Stimulated activated CD4-positive, alpha-beta T cell treated with anti-CD3 and anti-CD28 coated beads, Interleukin-1b, Interleukin-23, amount 100 ng/mL, for 1 hour (primary cell): ENCODE measurements at places on chromosomes 12 and 14.

GRCh38 chr12:82687021-82688011, 610 bp downstream of the TMTC2 start:
- DNase-seq: no peak

DNA sequence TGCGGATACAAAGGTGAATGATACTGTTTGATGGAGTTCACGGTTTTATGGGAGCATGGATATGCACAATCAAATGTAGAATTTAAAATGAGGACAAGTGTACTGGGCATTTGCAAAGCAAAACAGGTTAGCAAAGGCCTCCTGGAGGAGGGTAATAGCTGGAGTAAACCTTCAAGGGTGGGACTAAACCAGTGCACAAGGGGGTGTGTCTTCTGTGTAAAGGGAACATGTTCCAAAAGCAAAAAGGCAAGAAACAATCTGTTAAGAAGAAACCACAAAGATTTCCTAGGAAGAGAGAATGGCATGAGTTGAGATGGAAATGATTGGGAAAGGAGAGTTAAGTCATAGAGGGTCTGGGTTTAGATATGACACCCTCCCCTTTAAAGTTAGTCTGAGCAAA, 109.2 kb upstream of the SLCO1C1 start:
- no peak for DNase-seq

GRCh38 chr12:124956571-124956970, 32.4 kb downstream of the DHX37 start:
- DNase-seq: no peak

DNA sequence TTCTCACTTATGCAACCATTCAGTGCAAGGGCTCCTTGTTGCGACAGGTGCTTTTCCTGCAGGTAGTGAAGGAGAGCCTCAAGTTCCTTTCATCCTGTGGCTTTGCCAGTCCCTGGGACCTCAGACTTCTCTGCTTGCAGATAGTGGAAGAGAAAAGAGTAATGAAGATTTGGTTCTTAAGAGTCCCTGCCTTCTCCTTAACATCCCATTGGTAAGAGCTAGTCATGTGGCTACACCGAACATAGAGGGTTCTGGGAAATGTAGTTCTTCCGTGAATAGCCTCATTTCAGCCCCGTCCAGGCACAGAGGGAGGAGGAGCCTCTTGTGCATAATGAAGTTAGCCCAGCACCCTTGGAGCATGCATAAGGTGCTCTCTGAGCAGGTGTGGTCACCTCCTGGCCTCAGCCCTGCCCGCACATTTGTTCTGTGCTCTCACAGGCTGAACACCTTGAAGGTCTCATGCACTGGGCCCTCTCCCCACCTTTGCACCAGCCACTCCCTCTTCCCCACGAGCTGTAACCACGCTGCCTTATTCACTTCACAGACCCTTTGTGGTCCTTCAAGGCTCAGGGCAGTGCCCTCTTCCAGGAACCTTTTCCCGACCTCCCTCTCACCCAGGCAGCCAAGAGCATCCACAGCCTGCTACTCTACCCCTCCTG, 134.0 kb downstream of the BCL11B start:
- no peak for DNase-seq

DNA sequence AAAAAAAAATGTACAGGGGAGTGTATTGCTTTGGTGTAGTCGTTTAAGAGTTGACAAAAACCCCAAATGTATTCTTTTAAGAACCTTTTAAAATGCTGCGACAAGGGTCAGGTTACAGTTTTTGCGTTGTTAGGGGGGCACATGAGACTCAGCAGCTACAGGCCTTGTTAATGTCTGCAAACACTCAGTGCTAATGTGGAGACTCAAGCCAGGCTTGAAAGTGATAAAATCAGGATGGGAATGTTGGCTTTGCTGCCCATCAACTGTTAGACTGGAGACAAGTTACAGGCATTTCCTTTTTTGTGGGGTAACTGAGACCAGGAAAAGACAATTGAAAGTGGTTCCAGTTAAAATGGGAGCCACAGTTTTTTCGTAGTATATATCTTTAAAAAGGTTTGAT, 84.8 kb downstream of the PRKCH start:
- DNase-seq: no peak

GRCh38 chr12:48969833-48970701, 1.5 kb downstream of the WNT10B start:
- no peak for DNase-seq

- DNase-seq: no peak
These were observed 7.5 kb downstream of the HOXC4 start for GRCh38 chr12:54060975-54061778.

DNA sequence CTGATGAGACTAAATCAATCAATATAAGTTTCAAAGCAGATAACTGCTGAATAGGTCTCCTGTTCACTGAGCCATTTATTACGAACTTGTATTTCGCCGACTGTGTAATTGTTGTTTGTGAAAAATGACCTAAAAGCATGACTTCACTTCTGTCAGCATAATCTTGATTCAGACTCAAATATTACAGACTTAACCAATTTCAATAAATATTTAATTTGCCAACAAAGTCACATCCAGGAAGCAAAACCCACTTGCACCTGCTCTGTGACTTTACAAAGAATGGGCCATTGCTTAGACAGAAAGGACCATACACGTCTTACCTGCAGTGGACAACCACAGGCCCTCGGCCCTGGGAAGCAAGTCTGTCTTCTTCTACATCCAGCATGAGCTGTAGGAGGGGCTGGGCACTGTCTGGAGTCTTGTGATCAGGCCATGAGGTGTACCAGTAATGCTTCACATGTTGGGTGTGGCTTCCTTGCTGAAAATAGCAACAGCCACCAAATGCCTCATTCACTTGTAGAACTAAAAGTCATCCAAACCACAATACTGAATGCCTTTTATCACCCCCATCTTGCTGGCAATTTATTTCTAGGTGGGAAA, 23.5 kb upstream of the PTPRB start:
- DNase-seq: no peak

- no peak for DNase-seq
These were observed 75.8 kb downstream of the EP400 start for GRCh38 chr12:132025526-132025925.

- DNase-seq: no peak
These were observed 37.2 kb downstream of the LRP6 start for GRCh38 chr12:12229556-12230092.

- DNase-seq: no peak
These were observed 81.6 kb downstream of the DDX51 start for GRCh38 chr12:132062481-132062880.

DNA sequence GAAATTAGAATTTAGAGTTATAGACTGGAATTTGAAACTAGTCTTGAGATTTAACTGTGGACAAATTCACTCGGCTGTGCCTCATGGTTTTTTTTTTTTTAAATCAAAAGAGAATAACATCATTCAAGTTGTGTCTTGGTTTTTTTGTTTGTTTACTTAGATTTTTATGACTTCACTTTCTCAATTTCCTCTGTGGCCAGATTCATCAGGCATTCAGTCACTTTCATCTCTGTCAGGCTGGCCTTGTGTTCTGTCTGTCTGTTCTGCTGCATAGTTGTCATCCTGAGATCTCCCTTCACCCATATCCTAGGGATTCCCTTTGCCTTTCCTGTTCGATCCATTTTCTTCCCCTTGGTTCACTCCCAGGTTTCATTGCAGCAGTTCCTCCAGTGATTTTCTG, 10.0 kb downstream of the MARK3 start:
- DNase-seq: no peak

DNA sequence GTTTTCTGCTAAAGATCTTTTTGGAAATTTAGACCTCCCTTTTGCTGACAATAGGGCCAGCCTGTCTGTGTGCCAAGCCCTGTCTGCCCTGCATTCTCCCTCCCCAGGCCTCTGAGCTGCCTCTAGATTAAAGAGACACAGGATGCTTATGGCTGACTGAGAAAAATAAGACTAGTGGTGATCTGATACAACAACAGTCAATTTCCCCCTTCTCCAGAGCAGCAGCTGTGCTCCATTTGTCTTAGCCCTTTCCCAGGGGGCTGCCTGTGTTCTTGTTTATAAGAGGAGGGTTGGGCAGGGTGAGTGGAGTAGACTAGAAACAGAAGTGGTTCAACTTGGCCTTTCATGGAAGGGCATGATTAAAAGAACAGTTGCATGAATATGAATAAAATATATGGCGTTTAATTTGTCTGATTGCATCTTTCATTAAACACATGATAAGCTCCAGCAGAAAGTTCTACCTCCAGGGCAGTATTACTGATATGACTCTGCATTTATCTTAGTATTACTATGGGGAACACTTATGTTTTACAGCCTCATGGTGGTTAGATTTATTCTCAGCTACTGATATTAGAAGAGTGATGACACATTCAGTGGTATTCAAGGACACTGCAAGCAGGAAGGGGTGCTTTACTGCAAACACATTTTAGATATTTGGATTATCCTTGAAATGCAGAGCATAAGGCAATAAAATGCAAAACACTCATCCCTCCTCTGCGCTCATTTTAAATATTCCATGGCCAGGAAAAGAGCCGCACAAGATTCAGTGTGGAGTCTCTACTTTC, 150.2 kb upstream of the CLEC14A start:
- DNase-seq: no peak

DNA sequence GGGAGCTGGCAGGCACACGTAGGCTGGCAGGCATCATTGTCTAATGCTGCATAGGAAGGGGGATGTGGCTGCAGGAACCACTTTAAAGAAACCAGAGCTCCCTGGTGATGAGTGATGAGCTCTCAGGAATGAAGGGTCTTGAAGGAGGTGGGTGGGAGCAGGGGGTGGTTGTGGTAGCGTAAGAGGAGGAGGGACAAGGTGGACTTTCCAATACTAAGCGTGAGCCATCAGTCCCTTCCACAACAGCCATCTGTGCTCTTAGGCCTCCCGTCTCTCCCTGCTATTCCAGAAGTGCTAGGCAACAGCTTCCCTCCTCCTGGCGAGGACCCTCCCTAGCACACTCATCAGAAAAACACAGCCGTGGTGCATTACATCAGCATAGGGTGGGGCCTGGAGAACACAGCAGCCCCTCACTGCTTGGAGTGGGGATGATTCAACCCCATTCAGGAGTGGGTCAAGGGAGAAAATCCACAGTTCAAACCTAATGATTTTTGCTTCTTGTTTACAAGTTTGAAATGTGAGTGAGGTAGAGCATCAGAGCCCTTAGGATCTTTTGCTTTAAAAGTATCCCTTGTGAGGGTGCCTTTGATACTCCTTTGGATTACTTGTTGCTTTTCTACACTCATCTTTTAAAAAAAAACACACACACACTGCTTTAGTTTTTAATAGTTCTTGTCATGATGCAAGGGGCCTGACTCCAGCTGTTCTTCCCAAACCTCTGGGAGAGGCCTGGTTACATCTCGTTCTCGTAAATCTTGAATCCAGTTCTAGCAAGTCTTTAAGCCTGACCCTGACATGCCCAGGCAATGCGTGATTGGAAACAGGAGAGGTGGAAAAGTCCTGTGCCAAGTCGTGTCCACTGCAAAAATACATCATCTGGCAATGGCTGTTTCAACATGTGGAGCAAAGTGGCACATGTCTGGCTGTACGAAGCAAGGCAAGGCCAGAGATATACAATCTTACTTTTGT, 356.4 kb upstream of the DDHD1 start:
- no peak for DNase-seq

GRCh38 chr12:57461276-57461916, 1.8 kb downstream of the GLI1 start:
- no peak for DNase-seq

GRCh38 chr14:96203635-96204034, 1.0 kb upstream of the BDKRB2 start:
- DNase-seq: no peak

- no peak for DNase-seq
These were observed 700 bp downstream of the CNIH1 start for GRCh38 chr14:54440476-54440872.

GRCh38 chr12:53700567-53700966, 24.7 kb upstream of the ATP5MC2 start:
- no peak for DNase-seq

GRCh38 chr14:104582662-104583061, 3.1 kb downstream of the C14orf180 start:
- DNase-seq: no peak

GRCh38 chr14:73751157-73751691, 37.0 kb upstream of the PNMA1 start:
- no peak for DNase-seq

- no peak for DNase-seq
These were observed 116.1 kb downstream of the PLEKHA5 start for GRCh38 chr12:19245666-19246065.
